ENCODE measurements at places on chromosomes 16 and 17. TPM values are rescaled to one million over a fixed set of nuclear protein-coding genes. Genes with fewer than 3 reads are reported as not detected.

GRCh38 chr16:49620158-49620868 lies 235.6 kb downstream of the ZNF423 start:
- peak; percentile 81 for DNase-seq

DNA sequence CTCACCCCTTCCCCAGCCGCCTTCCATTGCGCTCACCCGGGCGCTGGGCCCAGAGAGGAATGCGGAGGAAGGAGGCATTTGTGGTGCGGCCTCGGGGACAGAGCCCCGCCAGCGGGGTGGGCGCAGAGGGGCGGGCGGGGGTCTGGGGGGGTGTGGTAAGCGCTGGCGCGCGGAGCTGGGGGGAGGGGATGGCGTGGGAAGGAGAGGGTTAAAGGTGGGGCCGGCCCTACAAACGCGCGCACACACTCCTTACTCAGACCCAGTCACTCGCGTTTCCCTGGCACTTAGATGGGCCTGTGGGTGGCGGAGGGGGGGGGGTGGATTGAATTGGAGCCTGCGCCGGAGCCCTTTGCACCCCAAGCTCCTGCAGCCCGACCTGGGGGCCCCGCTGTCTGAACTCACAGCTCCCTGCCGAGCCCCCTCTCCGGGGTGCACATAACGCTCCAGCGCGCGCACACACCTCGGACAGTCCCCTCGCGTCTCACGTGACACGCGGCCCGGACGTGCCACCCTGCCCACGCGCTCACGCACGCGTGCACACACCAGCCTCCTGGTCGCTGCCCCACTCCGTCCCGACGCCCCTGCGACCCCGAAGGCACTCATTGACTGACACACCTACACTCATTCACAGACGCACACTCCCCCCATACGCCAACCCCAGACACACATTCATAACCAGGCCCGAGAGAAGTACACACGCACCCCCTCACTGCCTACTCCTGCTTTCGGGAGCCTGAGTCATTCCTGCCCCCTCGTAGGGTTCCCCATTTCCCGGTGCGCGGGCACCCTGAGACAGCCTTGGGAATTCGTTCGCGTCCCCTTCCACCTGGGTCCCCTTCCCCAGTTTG lies 844 bp downstream of the TBKBP1 start:
- DNase-seq: no peak

DNA sequence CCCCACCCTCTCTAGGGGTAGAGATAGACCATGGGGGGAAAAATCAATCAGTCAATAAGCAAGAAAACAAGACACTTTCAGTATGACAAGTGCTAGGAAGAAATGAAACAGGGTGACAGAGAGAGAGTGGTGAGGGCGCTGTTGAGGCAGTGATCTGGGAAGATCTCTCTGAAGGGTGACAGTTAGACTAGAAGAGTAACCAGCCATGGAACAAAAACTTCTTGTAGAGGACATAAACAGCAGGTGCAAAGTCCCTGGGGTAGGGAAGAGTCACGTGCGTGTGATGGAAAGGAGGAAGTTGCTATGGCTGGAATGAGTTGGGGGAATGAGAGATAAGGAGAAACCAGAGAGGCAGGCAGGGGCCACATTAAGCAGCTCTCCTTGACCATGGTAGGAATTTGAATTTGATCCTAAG lies 16.8 kb upstream of the EMP2 start:
- no peak for DNase-seq

The FGF11 gene
- total RNA-seq: 0.25 TPM

The HCRT gene
- not detected for total RNA-seq

The PRAC1 gene
- total RNA-seq: not detected
